AG04450 (cell line): ENCODE measurements at places on chromosomes 13 and 19.

- DNase-seq: no peak
Observed at GRCh38 chr19:35608251-35608650, 4.3 kb upstream of the HAUS5 start.

DNA sequence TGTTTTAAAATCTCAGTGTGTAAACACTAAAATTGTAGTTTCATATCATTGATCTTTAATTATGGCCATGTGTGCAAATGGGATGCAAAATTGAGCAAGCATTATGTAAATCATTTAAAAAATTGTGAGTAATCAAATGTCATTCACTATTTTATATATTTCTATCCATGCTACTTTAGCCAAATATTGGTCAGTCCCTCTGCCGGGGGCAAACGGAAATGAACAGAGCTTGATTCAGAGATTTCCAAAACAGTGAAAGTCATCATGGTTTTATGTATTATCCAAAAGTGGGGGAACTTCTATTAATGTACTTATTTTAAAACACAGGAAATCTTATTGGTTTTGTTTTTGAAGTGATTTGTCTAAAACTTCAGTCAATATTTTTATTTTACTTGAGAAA is 219.1 kb downstream of the IRS2 start:
- no peak for DNase-seq

DNA sequence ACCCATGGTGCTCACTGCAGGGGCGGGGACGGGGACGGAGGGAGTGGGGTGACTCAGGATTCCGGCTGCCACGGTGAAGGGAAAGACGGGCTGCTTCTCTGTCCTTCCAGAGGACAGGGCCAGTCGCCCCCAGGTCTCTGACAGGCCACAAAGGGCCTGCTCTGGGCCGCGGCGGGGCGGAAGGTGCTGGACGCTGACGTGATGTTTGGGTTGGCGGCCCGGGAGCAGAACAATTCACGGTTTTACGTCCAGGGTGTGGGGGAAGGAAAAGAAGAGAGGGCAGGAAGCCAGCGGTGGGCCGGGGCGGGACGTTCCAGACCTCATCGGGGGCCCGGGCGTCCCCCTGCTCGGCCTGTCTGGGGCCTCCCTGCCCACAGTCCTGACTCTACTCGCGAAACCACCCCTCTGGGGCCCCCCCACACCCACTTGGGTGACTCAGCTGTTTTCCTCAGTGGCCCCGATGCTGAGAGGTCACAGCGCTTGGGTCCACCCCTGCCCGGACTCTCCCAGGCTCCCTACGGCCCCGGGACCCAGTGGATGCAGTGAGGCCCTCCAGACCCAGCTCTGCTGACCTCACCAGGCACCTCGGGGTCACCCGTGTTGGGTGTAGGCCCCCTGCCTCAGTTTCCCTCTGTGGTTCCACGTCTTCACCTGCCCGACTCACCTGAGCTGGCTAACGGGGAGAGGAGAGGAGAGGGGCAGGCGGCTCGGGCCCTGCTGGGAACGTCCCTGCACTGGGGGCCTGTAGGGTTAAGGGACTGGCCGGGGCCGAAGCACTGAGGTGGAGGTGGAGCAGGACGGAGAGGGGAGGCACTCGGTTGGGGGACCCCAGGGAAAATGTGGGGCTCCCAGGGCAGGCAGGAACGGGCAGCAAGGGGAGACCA is 29.2 kb downstream of the PIP5K1C start:
- peak; percentile 13 for DNase-seq

DNA sequence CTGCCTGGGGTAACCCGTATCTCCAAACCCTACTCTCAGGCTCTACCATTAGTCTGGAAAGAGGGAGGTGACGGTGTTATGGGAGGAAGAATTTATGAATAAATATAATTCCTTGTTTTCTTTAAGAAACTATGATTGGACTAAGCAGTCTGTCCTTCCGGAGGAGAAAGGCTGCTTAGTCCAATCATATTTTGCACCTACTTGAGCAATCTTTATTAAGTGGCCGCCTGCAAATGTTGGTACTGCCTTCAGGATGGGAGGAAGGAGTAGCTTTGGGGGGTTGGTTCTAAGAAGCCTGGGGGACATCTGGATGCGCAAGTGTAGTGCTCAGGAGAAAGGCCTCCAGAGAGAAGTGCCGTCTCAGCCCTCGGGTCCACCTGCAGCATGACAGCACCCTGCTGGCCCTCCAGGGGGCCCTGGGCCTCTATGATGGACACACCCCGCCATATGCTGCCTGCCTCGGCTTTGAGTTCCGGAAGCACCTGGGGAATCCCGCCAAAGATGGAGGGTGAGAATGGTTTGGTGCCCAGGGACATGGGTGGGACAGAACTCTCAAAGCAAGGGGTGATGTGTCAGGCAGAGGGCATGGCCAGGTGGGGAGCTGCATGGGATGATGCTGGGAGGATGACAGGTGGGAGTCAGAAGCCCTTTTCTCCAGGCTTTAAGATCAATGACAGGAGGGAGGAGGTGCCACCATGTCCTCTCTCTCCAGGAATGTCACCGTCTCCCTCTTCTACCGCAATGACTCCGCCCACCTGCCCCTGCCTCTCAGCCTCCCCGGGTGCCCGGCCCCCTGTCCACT is 4.1 kb downstream of the ACP4 start:
- DNase-seq: no peak

GRCh38 chr19:48784527-48784926 is 26.3 kb downstream of the BCAT2 start:
- DNase-seq: no peak

DNA sequence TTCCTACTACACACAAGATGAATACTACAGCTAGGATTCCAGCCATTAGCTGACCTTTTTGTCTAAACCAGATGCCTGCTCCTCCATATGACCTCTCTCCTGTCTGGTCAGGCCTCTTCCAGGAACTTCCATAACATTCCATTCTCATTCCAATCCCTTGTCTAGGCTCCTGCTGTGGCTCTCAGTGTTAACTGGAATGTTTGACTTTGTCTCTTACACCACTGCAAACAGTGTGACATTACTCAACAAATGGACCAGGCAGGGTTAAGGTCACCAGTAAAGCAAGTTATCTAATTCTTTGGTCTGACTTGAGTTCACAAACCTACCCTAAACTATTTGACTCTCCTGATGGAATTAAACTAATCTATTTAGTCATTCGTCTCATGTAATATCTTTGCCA is 2.1 kb upstream of the GPC6 start:
- no peak for DNase-seq

DNA sequence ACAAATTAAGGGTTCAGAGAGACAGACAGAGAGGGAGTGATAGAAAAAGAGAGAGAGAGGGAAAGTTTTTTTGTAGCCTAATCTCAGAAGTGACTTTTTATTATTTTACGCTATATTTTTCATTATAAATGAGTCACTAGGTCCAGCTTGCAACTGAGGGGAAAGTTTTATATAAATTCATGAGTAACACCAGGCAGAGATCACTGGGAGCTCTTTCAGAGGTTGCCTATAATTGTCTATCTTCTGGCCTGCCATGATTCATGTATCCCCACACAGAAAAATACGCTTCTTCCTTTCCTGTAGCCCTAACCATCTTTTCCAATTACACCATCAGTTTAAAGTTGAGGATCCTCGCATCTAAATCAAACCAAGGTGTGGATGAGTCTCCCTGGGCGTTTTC is 467.9 kb downstream of the SLITRK1 start:
- no peak for DNase-seq

DNA sequence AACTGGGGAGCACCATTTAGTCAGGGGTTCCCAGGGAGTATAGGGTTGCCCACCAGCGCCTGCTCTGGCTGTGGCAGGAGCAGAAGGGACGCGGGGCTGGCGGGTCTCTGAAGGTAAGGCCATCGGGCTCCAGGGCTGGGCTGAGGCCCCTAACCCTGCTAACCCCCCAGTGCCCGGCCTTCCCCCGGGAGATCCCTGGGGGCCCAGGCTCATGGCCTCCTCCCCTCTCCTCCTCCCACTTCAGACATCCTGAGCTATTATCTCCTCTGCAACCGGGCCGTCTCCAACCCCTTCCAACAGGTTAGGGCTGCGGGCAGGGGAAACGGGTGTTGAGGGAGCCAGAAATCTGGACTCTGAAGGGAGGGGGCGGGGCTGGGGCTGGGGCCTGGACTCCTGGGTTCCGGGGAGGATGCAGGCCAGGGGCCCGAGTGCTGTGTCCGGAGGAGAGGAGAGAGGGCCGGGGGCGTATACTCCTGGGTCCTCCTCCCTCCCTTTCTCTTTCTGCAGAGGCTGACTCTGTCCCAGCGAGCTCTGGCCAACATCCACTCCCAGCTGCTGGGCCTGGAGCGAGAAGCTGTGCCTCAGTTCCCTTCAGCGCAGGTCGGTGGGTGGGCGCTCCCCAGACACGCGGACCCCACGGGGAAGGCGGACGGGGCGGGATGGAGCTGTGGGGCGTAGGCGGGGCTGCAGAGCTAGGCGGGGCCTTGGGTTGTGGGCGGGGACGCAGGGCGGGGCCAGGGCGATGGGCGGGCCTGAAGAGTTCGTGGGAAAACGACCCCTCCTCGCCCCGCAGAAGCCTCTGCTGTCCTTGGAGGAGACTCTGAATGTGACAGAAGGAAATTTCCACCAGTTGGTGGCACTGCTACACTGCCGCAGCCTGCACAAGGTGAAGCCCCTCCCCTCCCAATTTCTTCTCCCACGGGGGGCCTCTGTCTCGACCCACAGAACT is 15.3 kb downstream of the TTYH1 start:
- no peak for DNase-seq

- no peak for DNase-seq
Observed at GRCh38 chr13:33541456-33541855, 255.9 kb upstream of the STARD13 start.

- DNase-seq: no peak
Observed at GRCh38 chr13:52947921-52948373, 80.7 kb upstream of the OLFM4 start.

- DNase-seq: no peak
Observed at GRCh38 chr13:22161871-22162270, 491.0 kb downstream of the FGF9 start.

DNA sequence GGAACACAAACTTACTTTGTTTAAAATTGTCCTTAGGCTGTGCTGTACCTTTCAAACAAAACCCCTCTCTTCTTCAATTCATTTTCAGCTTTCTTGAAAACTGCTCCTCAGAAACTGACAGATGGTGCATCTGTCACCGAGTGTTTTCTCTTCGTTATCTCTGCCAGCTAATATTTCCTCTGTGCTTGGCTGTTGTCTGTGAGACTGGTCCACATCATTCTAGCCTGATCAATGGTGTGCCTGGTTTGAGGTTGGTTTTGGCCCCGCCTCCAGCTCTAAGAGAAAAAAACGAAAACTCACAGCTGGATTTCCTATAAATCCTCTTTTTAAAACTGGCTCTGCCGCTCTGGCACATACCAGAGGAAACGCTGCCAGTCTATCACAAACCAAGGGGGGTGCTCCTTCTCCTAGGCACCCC is 79.7 kb downstream of the STARD13 start:
- no peak for DNase-seq

DNA sequence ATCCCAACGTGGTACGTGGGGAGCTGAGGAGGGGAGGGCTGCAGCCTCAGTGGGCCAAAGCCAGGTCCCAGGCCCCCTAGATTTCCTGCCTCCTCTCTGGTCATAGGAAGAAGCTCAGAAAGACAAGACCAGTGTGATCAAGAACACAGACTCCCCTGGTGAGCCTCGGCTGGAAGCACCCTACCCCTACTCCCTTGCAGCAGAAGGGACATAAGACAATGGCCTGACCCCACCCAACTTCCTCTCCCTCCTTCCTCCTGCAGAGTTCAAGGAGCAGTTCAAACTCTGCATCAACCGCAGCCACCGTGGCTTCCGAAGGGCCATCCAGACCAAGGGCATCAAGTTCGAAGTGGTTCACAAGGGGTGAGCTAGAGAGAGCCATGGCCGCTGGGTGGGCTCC is 11.5 kb downstream of the PODNL1 start:
- DNase-seq: no peak

- no peak for DNase-seq
Observed at GRCh38 chr13:75581874-75582640, 32.5 kb downstream of the UCHL3 start.

GRCh38 chr19:19956434-19957075 is 55.8 kb downstream of the ZNF93 start:
- no peak for DNase-seq

DNA sequence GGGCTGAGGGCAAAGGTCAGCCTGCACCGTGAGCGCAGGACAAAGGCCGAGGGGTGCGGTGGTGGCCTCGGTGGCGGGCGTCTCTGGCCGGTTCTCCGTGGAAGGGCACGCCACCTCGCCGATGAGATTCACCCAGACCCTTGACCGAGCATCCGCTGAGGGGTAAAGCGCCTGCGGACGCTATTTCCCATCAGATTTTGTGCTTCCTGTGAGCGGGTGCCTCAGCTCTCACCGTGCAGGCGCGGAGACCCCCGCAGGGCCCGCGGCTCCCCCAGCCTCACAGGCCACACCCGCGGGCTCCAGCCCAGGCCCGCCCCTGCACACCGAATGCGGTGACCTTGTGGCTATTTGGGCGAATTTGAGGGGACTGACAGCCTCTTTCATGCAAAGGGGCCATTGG is 348.0 kb downstream of the TEX29 start:
- no peak for DNase-seq

DNA sequence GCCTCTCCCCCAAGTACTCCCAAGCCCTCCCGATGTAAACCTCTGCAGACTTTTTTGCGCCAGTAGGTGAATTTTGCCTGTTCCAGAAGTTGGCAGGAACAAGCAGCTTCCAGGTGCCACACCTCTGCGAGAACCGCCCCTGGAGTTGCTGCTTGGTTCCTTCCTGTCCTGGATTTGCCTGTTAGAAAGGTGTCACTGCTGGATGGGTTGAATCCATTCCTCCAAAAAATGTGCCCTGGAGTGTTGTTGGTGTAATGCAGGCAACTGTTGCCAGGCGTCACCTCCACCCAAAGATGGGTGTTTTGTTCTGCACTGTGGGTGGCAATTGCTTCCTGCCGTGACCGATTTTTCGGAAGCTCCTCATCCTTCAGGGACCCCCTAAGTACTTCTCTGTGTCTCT is 5.7 kb downstream of the PGPEP1 start:
- no peak for DNase-seq

DNA sequence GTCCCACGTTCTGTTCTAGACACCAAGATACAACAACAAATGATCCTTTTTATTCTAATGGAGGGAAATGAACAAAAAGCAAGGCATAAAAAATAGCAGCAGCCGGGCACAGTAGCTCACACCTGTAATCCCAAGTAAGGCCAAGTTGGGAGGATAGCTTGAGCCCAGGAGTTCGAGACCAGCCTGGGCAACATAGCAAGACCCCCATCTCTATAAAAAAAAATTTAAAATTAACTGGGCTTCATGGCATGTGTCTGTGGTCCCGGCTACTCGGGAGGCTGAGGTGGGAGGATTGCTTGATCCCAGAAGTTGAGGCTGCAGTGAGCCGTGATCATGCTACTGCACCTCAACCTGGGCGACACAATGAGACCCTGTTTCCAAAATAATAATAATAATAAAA is 1.0 kb downstream of the MIA start:
- DNase-seq: no peak

GRCh38 chr13:111623743-111624505 is 303.5 kb downstream of the TEX29 start:
- no peak for DNase-seq

- peak; percentile 89 for DNase-seq
Observed at GRCh38 chr13:30864433-30865122, 41.5 kb upstream of the MEDAG start.

DNA sequence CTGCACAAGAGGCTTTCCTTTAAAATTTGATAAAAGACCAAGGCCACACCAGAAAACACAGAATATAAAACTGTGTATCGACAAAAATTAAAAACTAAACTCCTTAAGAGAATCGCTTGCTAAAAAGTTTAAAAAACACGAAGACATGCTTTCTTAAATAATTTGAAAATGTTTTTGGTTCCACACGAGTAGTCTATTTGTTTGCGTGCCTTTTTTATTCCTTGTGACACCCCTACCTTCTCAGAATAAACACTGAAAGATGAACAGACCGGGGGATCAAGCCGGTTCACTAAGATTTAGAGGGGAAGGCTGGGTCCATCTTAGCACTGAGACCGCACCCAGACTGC is 256.4 kb upstream of the STARD13 start:
- no peak for DNase-seq
